ENCODE measurements at places on chromosomes 3 and 15.

DNA sequence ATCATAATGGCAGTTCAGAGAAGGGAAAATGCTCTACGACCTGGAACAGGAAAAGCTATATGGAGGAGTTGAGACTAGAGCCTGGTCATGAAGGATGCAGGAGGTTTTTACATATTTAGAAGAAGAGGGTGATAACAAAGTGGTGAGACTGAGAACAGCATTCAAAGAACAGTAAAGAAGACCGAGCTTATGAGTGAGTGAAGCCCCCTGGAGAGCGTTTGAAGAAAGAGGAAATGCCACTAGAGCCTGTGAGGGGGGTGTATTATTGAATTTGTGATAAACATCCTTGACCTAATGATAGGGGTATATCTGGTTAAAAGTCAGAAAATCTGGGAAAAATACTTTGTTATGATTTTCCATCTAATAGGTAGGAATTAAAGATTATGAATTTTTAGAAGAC, 4.2 kb downstream of the PARP9 start:
- no peak for DNase-seq

GRCh38 chr15:37099319-37100108, 835 bp downstream of the MEIS2 start:
- DNase-seq: no peak

GRCh38 chr15:51349156-51349844, 7.8 kb downstream of the GLDN start:
- no peak for DNase-seq

- no peak for DNase-seq
Measured at GRCh38 chr3:182713743-182714517, 79.4 kb upstream of the ATP11B start.

GRCh38 chr3:63918321-63918720, 6.1 kb upstream of the SCAANT1 start:
- no peak for DNase-seq

DNA sequence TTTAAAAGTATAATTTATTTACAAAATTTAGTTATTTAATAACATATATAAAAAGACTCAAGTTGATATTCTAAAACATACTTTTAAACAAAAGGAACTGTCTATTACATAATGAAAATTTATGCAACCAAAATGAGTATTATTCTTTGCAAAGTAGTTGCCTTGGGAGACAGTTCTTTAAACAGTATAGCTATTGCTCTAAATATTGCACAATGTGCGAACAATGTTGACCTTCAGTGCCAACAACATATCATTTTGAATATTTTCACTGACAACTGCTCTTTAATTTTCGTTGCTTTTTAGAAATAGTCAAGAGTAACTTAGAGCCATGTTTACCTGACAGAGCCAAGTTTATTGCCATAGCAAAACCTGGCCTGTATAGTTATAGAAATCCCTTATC, 124.9 kb downstream of the ZBTB20 start:
- DNase-seq: no peak

- DNase-seq: no peak
Measured at GRCh38 chr3:111621535-111621934, 26.4 kb upstream of the ZBED2 start.

- peak; percentile 75 for DNase-seq
Measured at GRCh38 chr3:15205934-15206661, at the start of gene CAPN7. CAPN7 (plus strand) TSS chr3:15206246; CDS start chr3:15206496, 250 bp downstream.

DNA sequence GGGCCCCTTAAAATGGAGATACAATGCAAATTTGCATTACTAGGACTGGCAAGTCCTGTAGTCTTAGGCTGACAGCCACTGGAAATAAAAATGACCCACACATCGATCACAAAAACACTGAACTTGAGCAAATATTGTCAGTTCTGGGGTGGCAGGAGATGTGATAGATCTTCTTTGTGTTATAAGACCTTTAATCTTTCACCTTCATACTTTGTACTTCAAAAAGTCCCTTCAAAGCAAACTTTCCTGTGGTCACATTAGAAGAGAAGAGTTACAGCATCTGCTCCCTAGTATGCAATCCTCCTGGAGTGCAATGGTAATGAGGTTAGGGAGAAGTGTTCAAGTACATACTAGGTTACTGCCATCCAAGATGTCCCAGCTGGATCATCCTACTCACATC, 149.4 kb upstream of the KCNMB2 start:
- no peak for DNase-seq

All from GM12864 (cell line).